Endodermal cell (in vitro differentiated cells): ENCODE measurements at places on chromosomes 13 and 19. TPM values are rescaled to one million over a fixed set of nuclear protein-coding genes. Genes with fewer than 3 reads are reported as not detected.

CYP4F2 gene
- total RNA-seq: not detected in 2 replicates

UBE2L5 gene
- not detected in 2 replicates for total RNA-seq

COX6B2 gene
- total RNA-seq: 0.36 and 0.84 TPM in 2 replicates

ZBTB32 gene
- not detected in 3 replicates for total RNA-seq

ANGPTL8 gene
- total RNA-seq: not detected in 2 replicates

SIGLEC12 gene
- not detected in 2 replicates for total RNA-seq

AP1M2 gene
- total RNA-seq: 145 to 152 TPM (median 146 TPM) in 3 replicates

MEIOSIN gene
- not detected in 3 replicates for total RNA-seq

ISOC2 gene
- total RNA-seq: 23.4 to 37.1 TPM (median 35.9 TPM) in 3 replicates
